ENCODE measurements at places on chromosomes 16 and 17. TPM values are rescaled to one million over a fixed set of nuclear protein-coding genes. Genes with fewer than 3 reads are reported as not detected.
A peak's percentile ranks its signal among the peaks of the same experiment; 100 is the strongest.

DNA sequence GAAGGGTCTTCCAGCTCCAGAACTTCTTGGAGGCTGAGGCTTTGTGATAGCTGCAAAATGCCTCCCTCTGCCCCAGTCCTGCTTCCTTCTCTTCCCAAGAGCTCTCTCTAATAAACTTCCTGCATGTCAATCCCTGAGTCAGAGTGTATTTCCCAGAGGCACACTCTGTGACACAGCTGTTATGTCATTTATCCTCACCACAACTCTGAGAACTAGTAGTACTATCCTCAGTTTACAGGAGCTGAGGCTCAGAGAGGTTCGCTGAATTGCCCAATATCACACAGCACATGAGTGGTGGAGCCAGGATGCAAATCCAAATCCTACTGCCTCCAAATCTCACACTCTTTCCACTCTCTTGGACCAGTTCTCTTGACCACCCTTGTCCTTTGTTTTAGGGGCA is 20.0 kb downstream of the UNC45B start:
- no peak overlapping the region for H3K27ac ChIP-seq
- H3K4me3 ChIP-seq = no peak overlapping the region
- DNase-seq = no peak
- H3K4me1 ChIP-seq = no peaks in the 10 kb centered on the region
- H3K27me3 ChIP-seq = no peaks in the 10 kb centered on the region

The TAC4 gene
- polyA plus RNA-seq = not detected

- no peak overlapping the region for H3K4me3 ChIP-seq
- no peaks in the 10 kb centered on the region for H3K27me3 ChIP-seq
- no peak for DNase-seq
- no peaks in the 10 kb centered on the region for H3K4me1 ChIP-seq
These were observed 10.2 kb downstream of the CDR2 start for GRCh38 chr16:22364241-22364640.

DNA sequence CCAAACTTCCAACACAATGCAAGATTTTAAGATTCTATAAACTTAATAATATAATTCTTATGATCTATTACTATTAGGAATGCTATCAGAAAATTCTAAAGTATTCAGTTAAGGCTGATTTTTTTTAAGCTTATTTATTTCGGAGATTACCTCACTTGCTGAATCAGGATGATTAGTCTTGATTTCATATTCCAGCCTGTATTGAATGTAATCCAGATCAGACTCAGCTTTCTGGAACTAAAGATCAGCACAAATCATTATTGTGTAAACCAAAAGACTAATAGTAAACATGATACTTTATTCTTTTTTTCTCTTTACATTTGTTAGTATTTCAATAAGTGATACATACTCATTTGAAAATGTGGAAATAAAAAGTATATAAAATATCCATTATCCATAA is 23.9 kb downstream of the SKA2 start:
- no peak overlapping the region for H3K4me3 ChIP-seq
- DNase-seq = no peak
- no peak overlapping the region for H3K27ac ChIP-seq
- H3K4me1 ChIP-seq = no peaks in the 10 kb centered on the region
- no peaks in the 10 kb centered on the region for H3K27me3 ChIP-seq

DNA sequence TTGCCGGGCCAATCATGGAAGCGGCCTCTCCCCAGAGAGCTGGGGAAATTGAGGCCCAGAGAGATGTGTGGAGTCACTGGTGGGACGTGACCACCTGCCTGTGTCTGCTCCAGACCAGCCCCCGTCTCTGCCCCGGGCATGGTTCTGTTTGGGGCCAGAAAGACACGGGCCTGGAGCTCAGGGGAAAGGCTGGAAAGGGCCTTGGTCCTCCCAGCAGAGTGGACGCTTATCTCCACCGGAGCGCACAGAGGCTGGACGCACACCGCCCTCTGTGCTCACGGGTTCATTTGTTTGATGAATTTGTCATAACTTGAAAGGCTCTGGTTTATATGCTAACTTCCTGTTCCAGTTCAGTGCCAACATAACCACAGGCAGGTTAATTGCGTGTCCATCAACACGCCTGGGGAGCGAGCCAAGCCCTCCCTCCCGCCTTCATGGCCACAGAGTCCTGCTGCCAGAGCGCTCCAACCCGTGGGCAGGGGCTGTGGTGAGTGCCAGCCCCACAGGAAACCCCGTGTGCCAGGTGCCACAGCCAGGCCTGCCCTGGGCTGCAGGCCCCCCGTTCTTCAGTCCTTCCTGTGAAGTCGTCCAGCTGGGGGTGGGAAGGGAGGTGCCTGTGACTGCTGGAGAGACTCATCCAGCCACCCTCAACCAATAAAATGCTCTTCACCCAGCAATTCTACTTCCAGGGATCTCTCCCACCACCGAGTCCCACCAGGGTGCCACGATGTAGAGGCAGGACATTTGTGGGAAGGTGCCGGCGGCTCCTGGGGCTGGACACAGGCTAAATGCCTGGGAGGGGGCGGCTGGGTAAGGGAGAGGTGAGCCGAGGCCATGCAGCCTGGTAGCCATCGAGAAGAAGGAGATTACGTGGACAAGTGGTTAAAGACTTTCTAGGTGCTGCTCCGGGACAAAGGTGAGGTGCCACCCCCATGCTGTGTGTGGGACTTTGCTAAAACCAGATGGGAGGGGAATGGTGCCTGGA is 29.4 kb upstream of the BAHCC1 start:
- H3K27me3 ChIP-seq = no peaks in the 10 kb centered on the region
- H3K36me3 ChIP-seq = no peaks in the 10 kb centered on the region
- H3K27ac ChIP-seq = peak overlapping the region; percentile 95
- no peak overlapping the region for H3K4me3 ChIP-seq

The ZFP3 gene
- 2.6 TPM for polyA plus RNA-seq

- H3K4me3 ChIP-seq = no peak overlapping the region
- no peaks in the 10 kb centered on the region for H3K36me3 ChIP-seq
- no peak for DNase-seq
- no peak overlapping the region for H3K27ac ChIP-seq
- no peaks in the 10 kb centered on the region for H3K4me1 ChIP-seq
- H3K27me3 ChIP-seq = no peaks in the 10 kb centered on the region
These were observed 240.8 kb downstream of the STX8 start for GRCh38 chr17:9334536-9335446.

DNA sequence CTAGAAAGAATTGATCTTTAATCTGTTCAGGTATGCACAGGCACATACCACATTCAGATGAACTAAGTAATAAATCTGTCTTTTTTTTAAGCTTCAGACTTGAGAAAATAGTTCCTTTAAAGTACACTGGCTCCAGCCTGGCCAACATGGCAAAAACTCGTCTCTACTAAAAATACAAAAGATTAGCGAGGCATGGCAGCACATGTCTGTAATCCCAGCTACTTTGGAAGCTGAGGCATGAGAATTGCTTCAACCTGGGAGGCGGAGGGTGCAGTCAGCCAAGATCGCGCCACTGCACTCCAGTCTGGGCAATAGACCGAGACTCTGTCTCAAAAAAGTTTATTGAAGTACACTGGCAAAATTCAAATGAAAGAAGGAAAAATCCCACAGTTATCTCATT is 111.0 kb upstream of the NETO2 start:
- H3K27ac ChIP-seq = no peak overlapping the region
- no peak for DNase-seq
- no peaks in the 10 kb centered on the region for H3K27me3 ChIP-seq
- no peaks in the 10 kb centered on the region for H3K4me1 ChIP-seq
- no peak overlapping the region for H3K4me3 ChIP-seq
- H3K36me3 ChIP-seq = peaks cover 2% of the 10 kb centered on the region

DNA sequence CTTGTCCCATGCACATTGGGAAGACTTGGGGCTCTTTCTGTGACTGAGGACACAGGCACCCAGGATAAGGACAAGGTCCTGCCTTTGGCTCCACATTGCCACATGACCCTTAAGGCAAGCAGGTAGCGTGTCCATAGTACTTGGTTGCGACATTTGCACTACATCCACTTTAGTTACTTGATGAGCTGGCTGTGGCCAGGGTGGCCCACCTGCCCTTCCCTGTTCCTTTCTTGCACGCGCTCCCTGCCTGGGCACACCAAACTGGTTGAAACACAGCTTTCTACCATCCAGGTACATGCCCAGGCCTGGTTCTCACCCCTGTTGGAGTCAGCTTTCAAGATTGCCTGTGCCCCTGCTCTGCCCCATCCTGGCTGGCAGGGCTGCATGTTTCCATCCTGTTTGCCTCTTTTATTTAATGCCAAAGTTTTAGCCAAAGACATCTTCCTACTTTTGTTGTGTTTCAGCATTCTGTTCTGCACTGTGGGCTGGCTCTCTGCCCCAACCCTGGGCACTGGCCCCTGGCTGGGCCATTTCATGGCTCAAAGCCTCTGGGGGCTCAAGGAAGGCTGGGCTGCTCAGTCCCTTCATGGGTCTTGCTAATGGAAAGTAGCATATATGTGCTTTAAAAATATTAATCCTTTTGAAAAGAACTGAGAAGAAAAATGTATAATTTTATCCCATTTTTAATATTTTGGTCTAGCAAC is 3.2 kb downstream of the B3GNT9 start:
- peaks cover 15% of the 10 kb centered on the region for H3K4me1 ChIP-seq
- H3K27me3 ChIP-seq = no peaks in the 10 kb centered on the region
- DNase-seq = no peak
- H3K4me3 ChIP-seq = no peak overlapping the region

- no peaks in the 10 kb centered on the region for H3K4me1 ChIP-seq
- DNase-seq = peak; percentile 97
- H3K36me3 ChIP-seq = no peaks in the 10 kb centered on the region
- H3K27ac ChIP-seq = no peak overlapping the region
- H3K27me3 ChIP-seq = no peaks in the 10 kb centered on the region
- H3K4me3 ChIP-seq = no peak overlapping the region
These were observed 61.9 kb upstream of the DHX40 start for GRCh38 chr17:59503500-59503899.

- no peaks in the 10 kb centered on the region for H3K36me3 ChIP-seq
- H3K27ac ChIP-seq = no peak overlapping the region
- H3K27me3 ChIP-seq = peaks cover 10% of the 10 kb centered on the region
- no peak overlapping the region for H3K4me3 ChIP-seq
- no peaks in the 10 kb centered on the region for H3K4me1 ChIP-seq
- DNase-seq = peak; percentile 83
These were observed 475.9 kb upstream of the CCL2 start for GRCh38 chr17:33779234-33779591.

DNA sequence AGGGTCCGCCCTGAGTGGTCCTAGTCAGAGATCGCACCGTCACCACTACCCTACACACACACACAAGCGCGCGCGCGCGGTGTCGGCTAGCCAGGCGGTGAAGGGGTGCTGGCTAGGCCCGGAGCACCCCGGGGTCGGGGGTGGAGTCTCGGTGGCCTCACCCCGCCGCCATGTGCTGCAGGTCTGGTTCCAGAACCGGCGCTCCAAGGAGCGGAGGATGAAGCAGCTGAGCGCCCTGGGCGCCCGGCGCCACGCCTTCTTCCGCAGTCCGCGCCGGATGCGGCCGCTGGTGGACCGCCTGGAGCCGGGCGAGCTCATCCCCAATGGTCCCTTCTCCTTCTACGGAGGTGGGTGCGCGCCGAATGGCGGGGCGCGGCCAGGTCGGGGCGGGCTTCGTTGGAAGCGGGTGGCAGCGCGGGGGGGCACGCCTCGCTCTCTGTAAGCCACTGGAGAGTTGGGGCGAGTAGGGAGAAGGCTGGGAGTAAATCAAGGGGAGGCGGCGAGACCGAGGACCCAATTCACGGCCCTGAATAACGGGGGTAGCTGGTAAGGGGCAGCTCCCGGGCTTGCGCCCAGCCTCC is 4.8 kb downstream of the LHX1 start:
- no peak overlapping the region for H3K27ac ChIP-seq
- no peaks in the 10 kb centered on the region for H3K36me3 ChIP-seq
- H3K27me3 ChIP-seq = peaks cover 99% of the 10 kb centered on the region
- no peak overlapping the region for H3K4me3 ChIP-seq
- H3K4me1 ChIP-seq = no peaks in the 10 kb centered on the region

DNA sequence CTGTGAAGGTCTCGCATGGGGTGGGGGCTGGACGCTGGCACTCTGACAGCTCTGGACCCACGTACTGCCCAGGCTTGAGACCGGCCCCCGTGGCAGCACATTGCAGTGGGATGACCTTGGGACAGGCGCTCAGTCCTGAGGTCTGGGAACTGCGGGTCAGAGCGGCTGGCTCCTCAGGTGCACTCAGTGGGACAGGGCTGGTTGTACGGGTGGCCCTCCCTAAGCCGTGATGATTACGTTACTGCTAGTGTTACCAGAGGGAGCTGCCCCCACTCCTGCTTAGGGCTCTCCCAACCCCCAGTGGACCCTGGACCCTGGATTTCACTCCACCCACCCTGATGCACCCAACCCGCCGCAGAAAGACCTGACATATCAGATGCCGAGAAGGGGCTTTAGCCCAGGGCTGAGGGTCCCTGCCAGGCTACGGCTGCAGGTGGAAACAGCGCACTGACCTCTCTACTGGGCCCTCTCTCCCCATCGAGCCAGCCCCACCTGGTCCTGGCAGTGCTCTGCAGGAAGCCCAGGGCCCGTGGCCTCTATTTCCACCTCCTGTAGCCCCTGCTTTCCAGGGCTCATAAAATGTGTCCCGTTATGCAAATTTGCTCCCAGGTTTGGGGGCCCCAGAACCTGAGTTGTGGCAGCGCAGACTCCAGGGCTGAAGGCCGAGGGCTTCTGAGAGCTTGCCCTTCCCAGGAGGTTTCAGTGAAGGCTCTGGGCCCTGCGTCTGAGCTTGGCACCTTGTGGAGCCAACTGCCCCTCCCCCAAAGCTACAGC is 77.2 kb downstream of the RTN4RL1 start:
- H3K27ac ChIP-seq = no peak overlapping the region
- H3K4me3 ChIP-seq = no peak overlapping the region
- DNase-seq = no peak
- H3K4me1 ChIP-seq = peaks cover 11% of the 10 kb centered on the region
- no peaks in the 10 kb centered on the region for H3K36me3 ChIP-seq

DNA sequence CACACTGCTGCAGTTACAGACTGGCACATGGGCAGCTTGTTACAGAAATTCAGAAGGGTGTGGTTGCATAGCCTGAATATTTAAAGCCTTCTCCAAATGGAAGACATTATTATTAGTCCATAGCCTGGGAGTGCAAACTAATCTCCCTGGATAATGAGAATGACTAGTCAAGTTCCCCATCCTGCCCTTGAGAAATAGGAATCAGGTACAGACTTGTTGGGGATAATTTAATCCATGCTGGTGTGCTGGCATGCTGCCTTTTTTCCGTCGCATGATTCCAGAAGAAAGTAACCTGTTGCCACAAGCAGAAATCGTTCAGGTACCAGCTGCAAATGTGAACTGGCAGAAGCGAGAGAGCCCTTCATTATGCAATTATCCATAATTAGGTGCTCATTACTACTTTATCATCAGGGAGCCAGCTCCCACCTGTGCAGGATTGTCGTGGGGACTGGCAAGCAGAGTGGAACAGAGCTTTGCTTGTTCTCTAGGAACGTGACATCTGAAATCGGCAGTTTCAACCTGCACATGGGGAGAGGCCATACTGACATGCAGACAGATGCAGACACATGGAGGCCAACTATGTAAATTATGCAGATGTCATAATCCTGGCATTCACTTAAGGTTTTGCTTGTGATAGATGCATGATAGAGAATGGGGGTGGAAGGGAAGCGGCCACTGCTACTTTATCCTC is 419.4 kb downstream of the PMP22 start:
- H3K27me3 ChIP-seq = no peaks in the 10 kb centered on the region
- no peak overlapping the region for H3K4me3 ChIP-seq
- DNase-seq = no peak
- H3K4me1 ChIP-seq = no peaks in the 10 kb centered on the region
- H3K36me3 ChIP-seq = no peaks in the 10 kb centered on the region

- no peak overlapping the region for H3K4me3 ChIP-seq
- H3K27me3 ChIP-seq = no peaks in the 10 kb centered on the region
- peaks cover 36% of the 10 kb centered on the region for H3K36me3 ChIP-seq
- peak overlapping the region; percentile 64 for H3K27ac ChIP-seq
These were observed 7.8 kb upstream of the PSMC3IP start for GRCh38 chr17:42585353-42585752.

GRCh38 chr17:82866590-82867191 is 26.9 kb upstream of the ZNF750 start:
- H3K27ac ChIP-seq = no peak overlapping the region
- no peaks in the 10 kb centered on the region for H3K27me3 ChIP-seq
- H3K4me1 ChIP-seq = peaks cover 1% of the 10 kb centered on the region
- H3K4me3 ChIP-seq = no peak overlapping the region

The CD300A gene
- polyA plus RNA-seq = 8.0 TPM
